ENCODE measurements at places on chromosomes 12 and 14.

DNA sequence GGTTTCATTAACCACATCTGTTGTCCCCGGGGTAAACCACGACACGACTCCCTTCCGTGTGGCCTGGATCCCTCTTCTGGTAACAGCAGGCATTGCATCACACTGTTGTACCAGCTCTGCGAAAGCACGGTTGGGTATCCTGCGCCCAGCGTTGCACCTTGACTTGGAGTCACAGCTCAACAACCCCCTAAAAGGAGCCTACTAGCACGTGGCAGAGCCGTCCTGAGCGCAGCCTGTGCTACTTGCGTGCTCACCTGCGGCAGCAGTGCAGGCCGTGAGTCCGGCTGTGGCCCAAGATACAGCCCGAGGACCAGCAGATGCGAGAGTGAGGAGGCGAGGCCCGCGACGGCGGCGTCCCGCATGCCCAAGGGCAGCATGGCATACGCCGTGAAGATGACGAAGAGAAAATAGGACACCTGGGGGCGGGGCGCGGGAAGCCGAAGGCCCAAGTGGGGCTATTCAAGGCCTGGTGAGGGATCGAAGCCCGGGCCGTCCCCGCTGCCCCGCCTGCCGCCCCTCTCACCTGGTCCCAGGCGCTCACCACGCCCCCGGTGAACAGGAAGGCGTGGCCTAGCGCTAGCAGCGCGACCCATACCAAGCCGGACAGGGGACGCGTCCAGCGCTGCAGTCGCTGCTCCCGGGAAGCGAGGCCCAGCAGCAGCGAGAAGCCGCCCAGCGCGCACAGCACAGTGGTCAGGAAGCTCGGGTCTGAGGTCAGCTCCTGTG lies 2.4 kb downstream of the ADCY4 start:
- DNase-seq: no peak

DNA sequence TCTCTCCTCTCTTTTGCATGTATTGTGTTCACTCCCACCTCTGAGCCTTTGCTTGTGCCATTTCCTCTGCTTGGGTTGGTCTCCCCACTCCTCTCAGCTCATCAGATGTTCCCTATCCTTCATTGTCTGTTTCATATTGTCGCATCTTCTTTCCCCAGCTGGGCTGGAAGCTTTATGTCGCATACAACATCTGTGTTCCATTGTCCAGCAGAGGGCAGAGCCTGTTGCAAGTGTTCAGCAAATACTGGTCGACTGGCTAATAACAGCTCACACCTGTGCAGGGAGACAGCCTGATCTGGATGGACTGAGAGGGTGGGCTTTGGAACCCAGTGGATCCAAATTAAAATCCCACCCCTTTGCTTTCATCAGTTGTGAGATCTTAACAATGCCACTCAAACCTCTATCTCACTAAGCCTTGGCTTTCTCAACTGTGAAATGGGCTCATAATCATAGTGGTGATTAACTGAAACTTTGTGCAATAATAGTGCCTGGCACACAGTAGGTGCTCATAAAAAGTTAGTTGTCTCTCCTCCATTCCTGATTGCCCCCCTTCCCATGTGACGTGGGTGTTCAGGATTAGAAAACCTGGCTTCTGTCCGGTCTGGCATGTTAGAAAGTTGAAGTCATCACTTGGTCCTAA lies 75.8 kb downstream of the RIN3 start:
- no peak for DNase-seq

- no peak for DNase-seq
These were observed 3.8 kb downstream of the LIMA1 start for GRCh38 chr12:50279501-50279900.

GRCh38 chr12:45726603-45727300 lies 2.8 kb upstream of the ARID2 start:
- peak; percentile 91 for DNase-seq

- no peak for DNase-seq
These were observed 76.6 kb upstream of the OSBPL8 start for GRCh38 chr12:76636121-76636692.

- DNase-seq: no peak
These were observed 36.4 kb upstream of the NCOR2 start for GRCh38 chr12:124603831-124604251.

- DNase-seq: no peak
These were observed 48.2 kb upstream of the EEA1 start for GRCh38 chr12:92977326-92977725.

- no peak for DNase-seq
These were observed 7.6 kb upstream of the MARK3 start for GRCh38 chr14:103377522-103378037.

- no peak for DNase-seq
These were observed 20.7 kb upstream of the CD69 start for GRCh38 chr12:9781360-9781759.

GRCh38 chr12:22103418-22103817 lies 57.4 kb downstream of the CMAS start:
- DNase-seq: no peak

DNA sequence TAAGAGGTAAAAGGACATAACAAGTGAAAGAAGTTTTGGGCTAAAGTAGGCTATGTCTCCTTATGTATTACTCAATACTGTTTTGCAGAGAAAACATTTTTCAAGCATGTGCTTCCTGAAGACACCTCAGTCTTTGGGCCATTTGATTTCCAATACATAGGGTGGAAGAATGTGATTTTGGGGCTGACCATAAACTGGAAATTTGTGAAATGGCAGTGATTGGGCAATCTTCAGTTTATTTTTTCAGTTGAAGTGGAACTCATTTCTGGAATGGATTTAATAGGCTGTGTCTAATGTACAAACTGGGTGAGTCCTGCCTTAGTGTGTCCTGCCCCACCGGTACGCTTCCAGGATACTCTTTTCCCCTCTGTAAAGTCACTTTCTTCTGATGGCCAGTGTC lies 2.8 kb upstream of the ACADS start:
- no peak for DNase-seq

GRCh38 chr12:126480451-126480850 lies 1415.2 kb downstream of the AACS start:
- no peak for DNase-seq

DNA sequence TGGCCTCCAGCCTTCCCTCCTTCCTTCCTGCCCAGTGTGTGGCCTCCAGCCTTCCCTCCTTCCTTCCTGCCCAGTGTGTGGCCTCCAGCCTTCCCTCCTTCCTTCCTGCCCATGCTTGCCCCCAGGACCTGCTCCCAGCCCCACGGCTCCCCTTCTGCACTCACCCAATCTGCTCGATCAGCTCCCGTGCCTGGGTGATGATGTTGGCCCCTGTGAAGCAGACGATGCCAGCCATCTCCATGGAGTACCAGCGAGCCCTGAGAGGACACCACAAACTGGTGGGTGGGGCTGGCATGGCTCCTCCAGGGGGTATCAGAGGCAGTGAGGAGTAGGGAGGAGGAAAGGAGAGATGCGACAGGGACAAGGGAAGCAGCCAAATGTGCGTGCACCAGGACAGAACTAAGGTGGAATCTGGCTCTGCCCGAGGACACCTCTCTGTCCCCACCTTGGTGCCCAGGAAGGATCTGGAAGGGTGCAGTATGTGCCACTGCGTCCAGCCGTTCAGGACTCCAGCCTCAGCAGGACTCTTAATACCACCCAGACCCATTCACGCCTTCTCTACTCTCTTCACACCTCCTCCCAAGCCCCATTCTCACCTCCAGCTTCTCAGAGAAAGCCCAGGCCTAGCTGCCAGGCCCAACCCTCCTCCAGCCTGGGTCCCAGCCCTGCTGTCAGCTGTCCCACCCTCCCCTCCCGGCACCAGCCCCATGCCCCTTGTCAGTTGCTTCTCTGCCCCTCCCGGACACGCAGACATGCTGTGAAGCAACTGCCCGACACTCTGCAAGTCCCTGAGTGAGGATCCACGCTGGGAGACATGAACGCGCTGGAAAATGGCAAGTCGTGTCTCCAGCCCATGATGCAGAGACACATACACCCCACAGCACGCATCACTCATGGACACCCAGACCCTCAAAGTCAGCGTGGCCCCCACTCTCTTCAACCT lies 22.7 kb downstream of the POLE start:
- DNase-seq: no peak

DNA sequence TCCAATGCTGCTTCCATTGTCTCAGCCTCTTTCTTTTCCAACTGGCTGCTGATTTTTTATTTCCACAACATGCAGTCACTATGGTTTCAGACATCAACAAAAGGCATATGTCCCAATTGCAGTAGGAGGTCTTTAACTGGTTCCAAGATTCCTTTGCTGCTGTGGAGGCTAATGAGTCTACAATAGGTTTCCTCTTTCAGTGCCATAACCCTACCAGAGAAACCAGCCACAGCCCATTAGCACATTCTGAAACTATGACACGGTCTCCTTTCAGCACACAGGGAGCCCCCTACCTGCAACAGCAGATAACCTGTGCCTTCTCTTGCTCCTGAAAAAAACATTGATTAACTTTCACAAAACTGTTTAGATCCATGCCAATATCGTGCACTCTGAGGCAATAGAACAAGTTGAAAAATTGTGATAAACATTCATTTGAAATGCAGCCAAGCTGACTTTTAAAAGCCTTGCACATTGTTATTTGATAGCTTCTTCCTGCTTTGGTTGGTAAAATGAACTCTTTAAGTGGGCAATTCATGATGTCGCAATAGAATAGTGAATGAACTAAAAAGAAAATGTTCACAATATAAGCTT lies 32.4 kb downstream of the PLEKHG7 start:
- DNase-seq: no peak

GRCh38 chr12:23906329-23906728 lies 43.1 kb downstream of the SOX5 start:
- DNase-seq: no peak

DNA sequence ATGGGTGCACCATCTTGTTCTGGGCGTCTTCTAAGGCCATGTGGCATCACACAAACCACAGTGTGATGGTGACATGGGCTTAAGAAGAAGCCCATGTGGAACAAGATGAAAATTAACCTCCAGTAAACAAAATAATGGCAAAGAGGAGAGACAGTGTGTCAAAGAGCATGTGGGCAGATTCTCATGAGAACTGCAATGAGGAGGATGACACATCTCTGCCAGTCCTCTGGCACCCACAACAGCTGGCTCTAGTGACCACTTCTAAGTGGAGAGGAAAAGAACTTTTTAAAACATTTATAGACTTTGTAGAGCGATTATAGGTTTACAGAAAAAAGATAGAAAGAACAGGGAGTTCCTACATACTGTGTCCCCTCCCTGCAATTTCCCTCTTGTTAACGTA lies 401.4 kb downstream of the ATP23 start:
- DNase-seq: no peak

- DNase-seq: no peak
These were observed 369.7 kb upstream of the ATP2B1 start for GRCh38 chr12:90078344-90078743.

- no peak for DNase-seq
These were observed 25.1 kb downstream of the GRIP1 start for GRCh38 chr12:66653796-66654195.

- DNase-seq: no peak
These were observed 386.3 kb upstream of the TBX3 start for GRCh38 chr12:115070313-115070712.

DNA sequence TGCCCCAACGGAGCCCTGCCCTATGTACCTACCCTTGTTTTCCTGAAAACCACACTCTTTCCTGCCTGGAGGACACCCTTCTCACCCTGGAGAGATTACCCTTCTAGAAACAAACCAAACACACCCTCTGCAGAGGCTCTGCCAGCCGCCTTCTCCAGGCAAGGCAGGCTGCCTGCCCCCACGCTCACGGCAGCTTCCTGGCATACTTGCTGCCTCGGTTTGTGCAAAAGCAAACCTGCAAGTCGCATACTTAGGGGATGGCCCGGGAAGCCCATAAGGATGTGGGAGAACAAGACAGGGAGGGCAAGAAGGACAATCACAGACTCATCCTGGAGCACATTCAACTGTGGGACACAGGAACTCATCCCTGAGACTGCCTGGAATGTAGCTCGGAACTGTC lies 154.0 kb upstream of the DIO3 start:
- DNase-seq: no peak

DNA sequence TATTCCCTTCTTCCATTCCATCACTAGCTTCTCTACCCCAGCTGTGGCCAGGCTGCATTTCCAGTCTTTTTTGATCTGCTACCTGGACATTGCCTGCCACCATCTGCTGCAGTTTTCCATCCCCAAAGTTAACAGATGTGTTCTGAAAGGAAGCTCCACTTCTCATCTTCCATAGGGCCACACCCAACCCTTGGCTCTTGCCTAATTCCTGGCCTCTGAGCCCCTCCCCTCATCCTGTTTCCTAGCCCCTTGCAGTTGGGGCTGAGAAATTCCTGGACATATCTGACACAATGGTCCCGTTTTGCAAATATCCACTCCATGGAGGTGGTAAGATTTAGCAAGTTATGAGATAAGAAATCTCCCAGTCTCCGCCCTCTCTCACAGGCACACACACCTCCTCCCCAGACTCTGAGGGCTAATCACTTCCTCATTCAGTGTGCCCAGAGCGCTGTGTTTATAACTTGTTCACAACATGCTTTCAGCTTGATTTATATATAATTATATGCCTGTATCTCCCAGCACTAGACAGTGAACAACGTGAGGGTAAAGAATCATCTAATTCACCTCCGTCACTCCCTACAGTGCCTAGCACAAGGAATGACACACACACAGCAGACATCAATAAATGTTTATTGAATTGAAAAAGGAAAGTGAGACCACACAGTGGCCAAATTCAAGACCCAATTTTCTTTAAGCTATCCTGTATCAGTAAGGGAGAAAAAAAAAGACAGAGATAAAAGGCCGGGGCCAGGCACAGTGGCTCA lies 13.4 kb downstream of the SMUG1 start:
- no peak for DNase-seq

GRCh38 chr14:54681811-54682261 lies 114.9 kb downstream of the SAMD4A start:
- no peak for DNase-seq
